ENCODE measurements at places on chromosomes 6 and 20.

DNA sequence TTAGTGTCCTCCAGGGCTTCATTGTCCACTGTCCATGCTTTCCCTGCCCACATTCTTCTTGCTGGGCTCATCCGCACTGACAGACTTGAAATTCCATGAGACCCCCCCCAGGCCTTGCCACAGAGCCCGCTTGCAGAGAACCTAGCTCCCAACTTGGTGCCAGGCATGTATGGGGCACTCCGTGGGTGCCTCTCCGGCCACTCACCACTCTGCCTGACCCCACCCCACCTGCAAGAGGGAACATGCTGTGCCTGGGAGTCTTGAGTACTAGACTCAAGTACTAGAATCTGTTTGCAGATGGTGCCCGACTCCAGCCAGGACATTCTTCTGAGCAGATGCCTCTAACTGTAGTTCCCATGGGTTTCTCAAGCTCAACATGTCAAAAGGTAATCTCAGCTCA lies 47.9 kb downstream of the TRERF1 start:
- DNase-seq: no peak

GRCh38 chr6:141634269-141634668 lies 498.5 kb upstream of the GJE1 start:
- DNase-seq: no peak

- no peak for DNase-seq
Observed at GRCh38 chr6:26452631-26453235, 5.0 kb upstream of the BTN2A1 start.

- DNase-seq: no peak
Observed at GRCh38 chr6:145070791-145071190, 664.5 kb downstream of the EPM2A start.

GRCh38 chr20:42836339-42836738 lies 353.4 kb downstream of the PTPRT start:
- no peak for DNase-seq

DNA sequence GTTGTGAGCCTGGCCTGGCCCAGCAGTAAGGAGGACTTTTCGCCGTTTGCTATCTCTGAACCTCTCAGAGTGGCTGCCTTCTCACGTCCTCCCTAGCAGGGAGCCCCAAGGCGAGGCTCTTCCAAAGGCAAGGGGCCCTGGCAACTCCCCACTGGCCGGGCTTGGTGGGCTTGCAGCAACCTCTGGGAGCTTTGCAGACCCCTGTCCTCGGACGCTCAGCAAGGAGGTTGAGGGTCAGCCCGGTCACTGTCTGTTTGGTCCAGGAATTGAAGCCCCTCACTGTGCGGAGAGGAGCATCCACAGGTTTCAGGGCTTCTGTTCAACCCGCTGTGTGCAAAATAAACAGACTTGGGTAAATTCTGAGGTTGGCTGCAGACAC lies 28.2 kb upstream of the TBXT start:
- no peak for DNase-seq

- DNase-seq: no peak
Observed at GRCh38 chr6:1287103-1287591, 24.8 kb upstream of the FOXQ1 start.

- DNase-seq: no peak
Observed at GRCh38 chr20:2750491-2751251, 49.8 kb downstream of the CPXM1 start.

DNA sequence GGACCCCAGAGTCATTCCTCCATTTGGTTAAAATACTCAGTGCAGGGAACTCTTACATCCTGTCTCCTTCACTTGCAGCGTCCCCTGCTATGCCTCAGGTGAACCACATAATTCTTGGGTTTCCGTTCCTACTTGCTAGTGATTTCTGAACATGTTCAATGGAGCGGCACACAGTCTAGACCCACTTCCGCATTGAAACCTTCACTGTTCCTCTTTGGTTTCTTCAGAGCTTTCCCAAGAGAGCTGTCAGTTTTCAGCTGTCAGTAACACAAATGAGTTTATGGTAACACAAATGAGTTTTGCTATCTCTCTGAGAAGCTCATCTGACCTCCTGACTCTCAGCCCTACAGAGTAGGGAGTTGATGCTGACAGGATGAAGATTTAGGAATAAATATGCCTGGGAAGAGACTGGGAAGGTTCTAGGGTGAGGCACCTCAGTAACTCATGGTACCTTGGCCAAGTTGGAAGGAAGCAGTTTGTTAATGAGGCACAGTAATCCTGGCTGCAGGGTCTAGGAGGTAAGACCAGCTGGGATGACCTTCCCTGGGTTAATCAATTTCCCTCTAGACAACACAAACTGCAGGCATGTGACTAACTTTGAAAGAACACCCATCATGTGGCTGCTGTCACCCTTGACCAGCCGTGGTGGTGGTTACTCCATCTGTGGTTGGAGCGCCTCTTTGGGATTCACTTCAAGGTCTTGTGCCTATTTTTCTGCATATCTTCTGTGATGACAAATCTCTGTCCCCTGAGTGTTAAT lies 5.4 kb downstream of the SYS1 start:
- DNase-seq: no peak

- no peak for DNase-seq
Observed at GRCh38 chr6:15017261-15017660, 228.6 kb upstream of the JARID2 start.

DNA sequence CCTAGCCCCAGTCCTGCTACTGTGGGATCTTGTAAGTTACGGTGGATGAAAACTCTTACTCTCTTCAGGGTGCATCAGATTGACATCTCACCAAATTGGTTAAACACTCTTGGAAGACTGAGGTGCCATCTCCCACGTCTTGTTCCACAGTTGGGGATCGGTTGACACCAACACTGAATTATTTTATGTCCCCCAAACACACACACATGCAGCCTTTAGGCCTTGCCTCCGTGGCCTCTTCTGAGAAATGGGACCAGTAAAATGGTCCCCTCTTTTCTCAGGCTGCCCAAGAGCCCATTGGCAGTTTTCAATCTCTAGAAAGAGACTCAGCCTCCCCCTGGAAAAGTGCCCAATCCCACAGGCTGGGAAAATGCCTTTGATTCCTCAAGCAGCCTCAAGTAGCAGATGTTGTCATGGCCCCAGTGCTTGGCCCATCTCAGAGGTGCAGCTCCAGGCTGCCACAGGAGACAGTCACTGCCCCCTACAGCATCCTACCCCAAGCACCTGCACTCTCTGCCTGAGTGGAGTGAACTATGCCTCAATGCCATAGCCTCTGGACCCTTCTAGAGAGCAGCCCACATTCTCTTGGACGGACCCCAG lies 163.9 kb downstream of the ANKRD60 start:
- no peak for DNase-seq

GRCh38 chr6:56851541-56852259 lies 103.2 kb upstream of the BEND6 start:
- no peak for DNase-seq

DNA sequence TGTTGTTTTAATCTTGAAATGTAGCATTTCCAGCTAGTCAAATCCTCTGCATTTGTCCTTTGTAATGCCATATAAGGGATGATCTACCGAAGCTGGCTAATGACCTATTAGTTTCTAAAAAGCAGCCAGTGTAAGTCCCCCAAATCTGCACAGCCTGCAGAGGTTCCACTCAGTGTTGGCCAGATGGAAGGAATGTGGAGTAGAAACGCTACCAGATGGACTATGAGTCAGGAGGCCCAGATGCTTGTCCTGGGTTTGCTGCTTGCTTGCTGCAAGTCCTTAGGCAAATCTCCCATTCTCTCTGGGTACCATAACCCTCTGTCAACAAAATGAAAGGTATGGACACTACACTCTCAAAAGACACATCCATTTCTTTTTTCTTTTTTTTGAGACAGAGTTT lies 149.8 kb downstream of the BTBD9 start:
- no peak for DNase-seq

DNA sequence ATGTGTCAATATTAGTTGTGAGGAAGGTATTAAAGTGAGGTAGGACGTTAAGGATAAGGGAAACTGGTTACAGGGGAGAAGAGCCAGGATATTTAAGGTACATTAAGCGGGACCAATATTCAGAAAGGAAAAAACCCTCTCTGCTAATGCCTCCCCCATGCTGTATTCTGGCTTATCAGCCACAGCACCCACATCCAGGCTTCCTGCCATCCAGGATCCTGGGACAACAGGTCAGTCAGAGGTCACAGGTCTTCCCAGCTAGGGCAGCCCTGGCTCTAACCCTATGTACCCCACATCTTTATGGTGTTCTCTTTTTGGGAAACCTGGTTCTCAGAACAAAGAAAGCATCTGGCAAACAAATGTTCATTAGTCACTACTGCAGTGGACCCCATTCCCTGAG lies 5.3 kb downstream of the DDRGK1 start:
- DNase-seq: no peak

- no peak for DNase-seq
Observed at GRCh38 chr6:137351890-137352289, 132.7 kb upstream of the IFNGR1 start.

GRCh38 chr6:12637960-12638641 lies 78.5 kb upstream of the PHACTR1 start:
- no peak for DNase-seq

Data from activated CD4-positive, CD25-positive, alpha-beta regulatory T cell (primary cell).